Stimulated activated CD4-positive, alpha-beta T cell treated with anti-CD3 and anti-CD28 coated beads, Interleukin-15, amount 100 ng/mL, for 48 hours (primary cell): ENCODE measurements at places on chromosomes 1 and 21.
A peak's percentile ranks its signal among the peaks of the same experiment; 100 is the strongest.

- no peak for DNase-seq
These were observed 188.6 kb upstream of the VAMP3 start for GRCh38 chr1:7582460-7582972.

DNA sequence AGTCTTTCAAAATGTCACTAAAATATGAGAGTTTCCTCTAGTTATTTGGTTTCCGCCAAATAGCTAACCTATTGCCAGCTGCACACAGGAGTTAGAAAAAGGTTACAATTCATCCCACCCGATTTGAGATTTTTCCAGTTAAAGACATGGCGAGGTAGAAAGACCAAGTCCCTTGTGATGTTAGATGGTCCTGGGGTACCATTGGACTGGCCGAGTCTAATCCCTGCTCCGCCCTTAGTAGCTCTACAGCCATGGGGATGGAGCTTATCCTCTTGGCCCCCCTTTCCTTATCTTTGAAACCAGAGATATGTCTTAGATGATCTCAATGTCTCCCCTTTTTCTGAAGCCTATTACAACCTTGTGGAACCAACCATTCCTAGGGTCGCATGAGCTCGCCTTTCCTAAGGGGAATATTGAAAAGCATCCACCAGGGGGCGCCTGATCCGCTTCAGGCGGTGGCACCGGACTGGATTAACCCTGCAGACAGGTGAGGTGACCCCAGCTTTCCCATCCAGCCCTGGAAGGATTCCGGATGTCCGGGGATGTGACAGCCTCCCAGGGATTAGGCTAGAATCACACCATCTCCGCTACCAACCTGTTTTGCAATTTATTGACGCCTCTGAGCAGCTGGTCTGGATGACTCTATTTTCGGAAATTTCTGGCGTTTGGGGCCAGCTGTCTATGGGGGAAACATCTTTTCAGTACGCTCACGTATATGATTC, 68.3 kb upstream of the SIM2 start:
- peak; percentile 58 for DNase-seq

DNA sequence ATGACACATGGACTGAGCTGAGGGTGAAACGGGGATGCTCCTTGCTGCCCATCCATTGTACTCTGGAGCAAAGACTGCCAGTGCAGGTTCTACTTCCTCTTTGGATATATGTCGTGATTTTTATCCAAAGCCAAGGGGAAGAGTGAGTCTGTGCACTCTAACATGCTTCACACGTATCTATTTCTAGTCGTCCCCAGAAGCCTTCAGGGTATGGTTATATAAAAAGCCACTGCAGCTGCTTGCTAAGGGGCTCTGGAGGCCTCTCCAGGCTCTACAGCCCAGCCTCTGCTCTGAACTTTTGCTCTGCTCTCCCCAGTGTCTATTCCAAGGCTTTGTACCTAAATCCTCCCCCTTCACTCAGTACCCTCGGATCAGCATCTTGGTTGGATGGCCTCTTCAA, 20.1 kb downstream of the PAFAH2 start:
- no peak for DNase-seq

DNA sequence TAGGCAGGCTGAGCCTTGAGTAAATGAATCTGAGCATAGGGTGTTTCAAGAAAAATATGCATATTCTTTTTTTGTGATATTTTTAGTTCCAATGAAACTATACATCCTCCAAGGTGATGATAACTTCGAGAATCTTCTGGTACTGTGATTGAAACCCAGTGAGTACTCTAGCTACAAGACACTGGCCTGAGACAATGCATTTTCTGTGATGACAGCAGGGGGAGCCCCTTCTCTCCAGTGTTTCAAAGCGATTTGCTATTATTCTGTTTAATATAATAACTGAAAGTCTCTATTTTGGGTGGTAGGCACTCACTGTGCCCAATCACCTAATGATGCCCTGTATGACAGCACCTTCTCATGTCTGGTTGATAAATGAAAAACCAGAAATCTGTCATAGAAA, 12.1 kb downstream of the IRF2BP2 start:
- DNase-seq, result peak; percentile 55

DNA sequence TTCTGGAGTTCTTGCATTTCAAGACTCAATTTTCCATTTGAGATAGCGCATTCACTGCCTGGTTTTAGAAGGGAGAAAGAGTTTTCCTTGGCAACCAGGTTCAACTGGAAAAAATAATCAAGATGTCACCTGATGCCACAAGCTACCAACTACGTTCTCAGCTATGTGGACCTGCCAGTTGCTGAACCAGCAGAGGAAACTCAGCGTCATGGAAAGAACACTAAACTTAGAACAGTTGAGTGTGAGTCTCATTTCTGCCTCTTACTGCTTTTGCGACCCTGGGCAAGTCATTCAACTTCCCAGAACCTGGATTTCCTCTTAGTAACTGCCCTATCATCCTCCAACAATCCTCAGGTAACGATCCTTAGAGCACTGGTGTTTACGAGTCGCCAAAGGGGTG, 373.0 kb upstream of the ESRRG start:
- no peak for DNase-seq

GRCh38 chr21:42374864-42375499, 8.6 kb upstream of the TFF1 start:
- DNase-seq, result no peak

DNA sequence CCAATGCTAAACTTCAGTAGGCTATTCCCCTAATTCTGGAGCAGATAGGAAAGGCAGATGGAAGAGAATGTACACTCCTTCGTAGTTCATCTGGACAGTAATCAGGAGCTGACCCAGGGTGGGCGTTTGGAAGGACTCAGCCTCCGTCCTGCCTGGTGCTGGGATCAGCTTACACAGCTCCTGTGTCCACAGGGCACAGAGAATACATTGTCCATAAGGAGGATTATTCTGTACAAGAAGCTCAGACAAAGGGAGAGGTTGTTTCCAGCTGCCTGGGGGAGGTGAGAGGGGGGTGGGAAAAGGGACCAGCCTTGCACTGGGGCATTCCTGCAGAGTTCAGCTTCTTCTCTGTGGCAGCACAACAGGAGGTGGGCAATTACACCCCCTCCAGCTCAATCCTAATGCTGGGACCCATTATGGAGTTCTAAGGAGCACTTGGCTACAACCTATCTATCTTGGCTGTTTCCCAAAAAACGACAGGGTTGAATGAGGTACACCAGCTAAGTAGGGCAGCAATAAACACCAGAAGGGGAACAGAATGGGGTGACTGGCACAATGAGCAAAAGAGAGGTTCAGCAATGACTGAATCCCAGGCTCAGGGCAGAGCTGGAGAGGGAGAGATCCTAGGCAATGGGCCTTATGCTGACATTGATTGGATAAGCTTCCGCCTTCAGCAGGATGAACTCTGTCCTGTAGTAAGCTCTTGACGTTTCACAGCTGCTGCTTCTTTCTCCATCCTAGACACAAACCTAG, 7.4 kb downstream of the MED8 start:
- no peak for DNase-seq

DNA sequence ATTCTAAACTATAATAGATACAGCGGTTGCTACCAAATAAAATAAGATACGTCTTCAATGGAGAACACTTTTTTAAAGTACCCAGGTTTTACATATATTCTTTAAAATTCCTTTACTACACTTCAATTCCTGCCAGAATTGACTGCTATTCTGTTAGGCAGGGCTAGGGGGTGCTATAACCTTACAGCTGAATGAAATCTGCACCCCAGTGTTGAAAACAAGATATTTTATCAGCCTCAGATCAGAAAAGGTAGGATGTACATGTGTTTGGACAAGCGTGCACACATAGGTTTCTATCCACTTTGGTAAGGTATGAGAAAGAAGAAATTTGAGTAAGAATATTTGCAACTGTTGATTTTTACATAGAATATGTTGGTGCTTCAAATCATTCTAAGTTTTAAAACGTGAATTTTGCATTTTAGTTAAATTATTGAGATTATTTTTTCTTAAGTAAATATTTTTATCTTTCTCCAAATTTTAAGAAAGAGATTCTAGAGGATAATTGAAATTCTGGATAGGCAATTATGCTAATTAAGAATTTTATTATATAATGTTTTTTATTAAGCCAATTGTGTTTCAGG, 490.8 kb upstream of the ADGRL4 start:
- DNase-seq, result no peak

GRCh38 chr1:101175466-101175865, 61.4 kb upstream of the S1PR1 start:
- DNase-seq, result no peak

- DNase-seq, result no peak
These were observed 76.7 kb downstream of the NFASC start for GRCh38 chr1:204947338-204947737.

GRCh38 chr1:192546596-192547190, 28.9 kb upstream of the RGS1 start:
- DNase-seq, result no peak

- DNase-seq, result no peak
These were observed 14.1 kb downstream of the KIF26B start for GRCh38 chr1:245168906-245169305.

GRCh38 chr1:168636642-168637111, 60.3 kb downstream of the XCL1 start:
- DNase-seq, result no peak

GRCh38 chr1:97160818-97161217, 439.2 kb downstream of the PTBP2 start:
- no peak for DNase-seq

- no peak for DNase-seq
These were observed 77.5 kb downstream of the PHTF1 start for GRCh38 chr1:113681596-113682337.

DNA sequence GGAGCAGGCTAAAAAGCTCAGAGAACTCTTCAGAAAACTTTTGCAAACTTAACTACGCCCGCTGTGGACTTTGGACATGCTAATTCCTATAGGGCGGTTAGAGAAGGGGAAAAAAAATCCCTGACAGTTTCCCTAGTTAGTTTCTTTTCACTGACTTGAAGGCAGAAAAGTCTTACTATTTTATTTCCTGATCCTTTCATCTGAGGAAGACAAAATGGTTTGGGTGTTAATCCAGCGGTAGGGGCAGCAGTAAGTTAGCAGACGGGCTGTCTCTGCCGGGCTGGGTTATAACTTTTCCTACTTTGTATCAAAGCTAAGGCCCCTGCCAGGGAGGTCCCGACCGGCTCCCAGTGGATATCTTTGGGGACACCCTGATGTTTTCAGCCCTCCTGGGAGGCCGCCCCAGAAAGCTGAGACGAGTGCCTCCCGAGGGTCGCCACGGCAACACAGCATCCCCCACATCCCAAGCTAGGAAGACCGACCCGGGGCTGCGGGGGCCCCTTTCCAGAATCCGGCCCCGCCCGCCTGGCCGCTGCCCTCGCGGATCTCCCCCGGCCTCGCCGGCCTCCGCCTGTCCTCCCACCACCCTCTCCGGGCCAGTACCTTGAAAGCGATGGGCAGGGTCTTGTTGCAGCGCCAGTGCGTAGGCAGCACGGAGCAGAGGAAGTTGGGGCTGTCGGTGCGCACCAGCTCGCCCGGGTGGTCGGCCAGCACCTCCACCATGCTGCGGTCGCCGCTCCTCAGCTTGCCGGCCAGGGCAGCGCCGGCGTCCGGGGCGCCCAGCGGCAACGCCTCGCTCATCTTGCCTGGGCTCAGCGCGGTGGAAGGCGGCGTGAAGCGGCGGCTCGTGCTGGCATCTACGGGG, 162.6 kb downstream of the RUNX1 start:
- DNase-seq, result no peak

DNA sequence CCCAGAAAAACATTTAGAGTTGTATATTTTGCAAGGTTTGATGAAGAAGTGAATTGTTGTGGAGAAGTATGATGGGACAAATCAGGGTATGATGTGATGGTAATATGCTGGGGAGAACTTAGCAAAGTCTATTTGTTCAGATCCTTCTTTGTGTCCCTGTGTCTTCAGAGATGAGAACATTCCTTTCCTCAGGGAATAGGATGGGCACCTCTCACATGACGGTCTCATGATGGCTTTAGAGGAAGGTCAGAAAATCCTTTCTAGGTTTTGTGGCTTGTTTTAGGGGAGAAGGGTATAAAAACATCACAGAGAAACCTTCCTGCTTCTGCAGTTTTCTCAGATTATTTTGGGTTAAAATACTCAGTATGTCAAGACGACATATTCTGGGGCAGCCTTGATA, 171.3 kb upstream of the NRIP1 start:
- no peak for DNase-seq

DNA sequence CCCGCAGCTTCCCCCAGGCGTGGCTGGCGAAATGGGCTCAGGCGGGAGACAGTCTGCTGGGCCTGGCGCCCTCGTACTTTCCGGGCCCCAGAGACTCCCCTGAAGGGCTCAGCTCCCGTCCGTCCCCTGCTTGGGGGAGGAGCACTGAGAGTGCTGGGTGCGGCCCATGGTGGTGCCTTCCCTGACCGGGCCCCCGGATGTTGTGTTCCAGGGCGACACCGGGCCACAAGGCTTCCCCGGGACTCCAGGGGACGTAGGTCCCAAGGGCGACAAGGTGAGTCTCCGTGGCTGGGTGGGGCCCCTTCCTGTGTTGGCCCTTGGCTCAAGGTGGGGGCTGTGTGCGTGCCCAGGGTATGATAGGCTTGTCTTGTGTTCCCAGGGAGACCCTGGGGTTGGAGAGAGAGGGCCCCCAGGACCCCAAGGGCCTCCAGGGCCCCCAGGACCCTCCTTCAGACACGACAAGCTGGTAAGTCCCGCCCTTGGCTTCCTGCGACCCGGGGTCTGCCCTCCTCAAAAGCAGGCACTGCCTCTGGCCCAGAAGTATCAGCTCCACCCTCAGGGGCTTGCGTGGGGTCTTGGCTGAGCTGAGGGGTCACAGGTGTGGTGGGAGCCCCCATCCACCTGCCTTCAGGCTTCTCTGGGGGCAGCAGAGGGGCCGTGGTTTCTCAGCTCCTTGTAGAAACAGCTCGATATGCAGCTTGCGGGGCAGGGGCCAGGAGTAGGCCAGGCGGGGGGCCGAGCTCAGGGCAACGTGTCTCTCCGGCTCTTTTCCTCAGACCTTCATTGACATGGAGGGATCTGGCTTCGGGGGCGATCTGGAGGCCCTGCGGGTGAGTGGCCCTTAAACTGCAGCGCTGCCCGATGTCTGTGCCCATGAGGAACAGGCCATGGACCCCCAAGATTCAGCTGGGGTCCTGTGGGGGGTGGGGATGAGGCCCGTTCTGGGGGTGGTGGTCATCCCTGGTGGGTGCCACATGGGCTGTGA, 62.3 kb downstream of the SLC19A1 start:
- DNase-seq, result no peak

- DNase-seq, result no peak
These were observed 130.7 kb upstream of the IGSF21 start for GRCh38 chr1:17976854-17977253.

DNA sequence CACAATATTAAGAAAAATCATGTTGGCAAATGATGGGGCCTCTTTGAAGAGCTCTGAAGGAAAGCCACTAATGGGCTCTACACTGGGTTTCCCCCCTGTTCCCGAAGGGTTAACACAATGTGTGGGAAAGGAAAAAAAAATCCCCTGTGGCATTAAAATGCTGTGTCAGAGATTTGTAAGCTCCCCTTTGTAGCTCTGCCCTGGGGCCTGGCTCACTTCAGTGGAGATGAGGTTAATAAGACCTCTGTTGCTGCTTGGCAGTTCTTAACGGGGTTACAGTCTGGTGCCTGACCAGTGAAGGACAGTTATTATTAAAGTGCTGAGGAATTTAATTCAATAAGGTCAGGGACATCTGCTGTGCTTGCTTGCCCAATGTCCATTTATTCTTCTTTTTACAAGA, 129.7 kb upstream of the UBE2U start:
- no peak for DNase-seq

GRCh38 chr1:199684686-199685273, 342.7 kb upstream of the NR5A2 start:
- DNase-seq, result no peak

- no peak for DNase-seq
These were observed 24.0 kb downstream of the TENT5C start for GRCh38 chr1:117629625-117630422.
